ENCODE measurements at places on chromosomes 12 and 14. TPM values are rescaled to one million over a fixed set of nuclear protein-coding genes. Genes with fewer than 3 reads are reported as not detected.

BIN2 gene
- not detected for polyA plus RNA-seq

WNT1 gene
- not detected for polyA plus RNA-seq

DNA sequence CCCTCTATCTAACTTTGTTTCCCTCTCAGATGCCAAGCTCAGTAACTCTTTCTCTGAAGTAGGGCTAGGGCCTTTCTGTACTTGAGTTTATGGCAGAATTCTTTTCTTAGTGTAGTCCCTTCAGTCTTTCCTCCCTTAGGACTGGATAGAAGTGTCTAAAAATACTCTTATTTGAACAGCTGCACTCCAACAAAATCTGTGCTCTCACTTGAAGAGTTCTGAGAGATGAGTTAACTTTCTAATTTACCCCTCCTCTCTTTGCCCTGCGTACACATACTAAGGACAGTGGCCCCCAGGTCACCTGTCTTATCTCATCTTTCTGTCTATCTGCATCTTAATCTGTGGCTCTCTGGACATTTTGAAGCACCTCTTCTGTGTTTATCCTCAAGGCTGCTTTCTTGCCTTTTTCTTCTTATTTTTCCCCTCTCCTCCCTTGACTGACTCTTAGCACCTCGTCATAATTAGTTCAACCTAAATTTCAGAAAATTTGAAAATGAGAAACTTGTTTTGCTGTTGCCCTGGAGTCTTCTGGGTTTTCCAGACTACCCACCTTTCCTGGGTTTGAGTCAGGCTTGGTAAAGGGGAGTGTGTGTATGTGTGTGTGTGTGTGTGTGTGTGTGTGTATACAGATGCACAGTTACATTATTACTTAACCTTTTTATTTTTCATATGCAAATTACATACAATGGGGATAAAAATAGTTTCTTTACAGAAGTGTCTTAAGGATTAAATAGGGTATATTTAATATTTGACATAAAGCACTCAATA is 23.9 kb downstream of the NCKAP1L start:
- H3K27me3 ChIP-seq = peaks cover 27% of the 10 kb centered on the region
- no peaks in the 10 kb centered on the region for H3K36me3 ChIP-seq
- no peak overlapping the region for H3K27ac ChIP-seq
- H3K4me1 ChIP-seq = no peaks in the 10 kb centered on the region
- H3K4me3 ChIP-seq = no peak overlapping the region

DNA sequence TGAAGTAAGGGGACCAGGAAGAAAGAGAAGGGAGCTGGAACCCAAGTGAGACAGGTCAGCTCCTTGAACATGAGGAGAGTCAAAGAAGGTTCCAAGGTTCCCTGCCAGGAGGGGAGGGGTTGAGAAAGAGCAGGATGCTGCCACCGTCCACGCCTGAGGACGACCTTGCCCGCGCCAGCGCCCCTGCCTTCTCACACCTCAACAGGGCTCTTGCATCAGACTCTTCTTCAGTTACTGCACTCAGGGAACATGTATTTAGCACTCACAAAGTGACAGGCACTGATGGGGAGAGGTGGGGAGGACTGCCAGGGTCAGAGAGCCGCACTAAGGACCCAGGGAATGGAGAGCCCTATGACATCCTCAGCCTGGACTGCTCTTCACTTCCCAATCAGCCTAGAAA is 102.1 kb upstream of the NUDT4 start:
- H3K4me1 ChIP-seq = peaks cover 8% of the 10 kb centered on the region
- H3K27me3 ChIP-seq = no peaks in the 10 kb centered on the region
- H3K4me3 ChIP-seq = no peak overlapping the region
- no peak overlapping the region for H3K27ac ChIP-seq

DNA sequence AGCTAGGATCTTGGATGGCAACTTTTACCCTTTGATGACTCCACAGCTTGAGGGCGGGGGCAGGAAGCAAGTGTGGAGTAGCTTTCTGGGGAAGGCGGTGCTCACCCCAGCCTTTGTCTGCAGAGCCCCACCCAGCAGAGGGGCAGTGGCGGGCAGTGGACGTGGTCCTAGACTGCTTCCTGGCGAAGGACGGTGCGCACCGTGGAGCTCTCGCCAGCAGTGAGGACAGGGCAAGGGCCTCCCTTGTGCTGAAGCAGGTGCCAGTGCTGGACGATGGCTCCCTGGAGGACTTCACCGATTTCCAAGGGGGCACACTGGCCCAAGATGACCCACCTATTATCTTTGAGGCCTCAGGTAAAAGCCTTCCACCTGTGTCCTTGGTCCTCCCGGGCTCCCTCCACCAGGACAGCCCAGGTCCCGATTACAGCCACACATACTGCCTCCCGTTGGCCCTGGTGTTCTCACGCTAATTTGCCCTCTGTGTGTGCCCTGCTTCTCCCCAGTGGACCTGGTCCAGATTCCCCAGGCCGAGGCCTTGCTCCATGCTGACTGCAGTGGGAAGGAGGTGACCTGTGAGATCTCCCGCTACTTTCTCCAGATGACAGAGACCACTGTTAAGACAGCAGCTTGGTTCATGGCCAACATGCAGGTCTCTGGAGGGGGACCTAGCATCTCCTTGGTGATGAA is 1.2 kb downstream of the TAPBPL start:
- no peak for DNase-seq
- no peaks in the 10 kb centered on the region for H3K27me3 ChIP-seq
- no peak overlapping the region for H3K4me3 ChIP-seq
- H3K36me3 ChIP-seq = no peaks in the 10 kb centered on the region

KCNK13 gene
- polyA plus RNA-seq = 0.58 TPM

MIP gene
- polyA plus RNA-seq = not detected

DNA sequence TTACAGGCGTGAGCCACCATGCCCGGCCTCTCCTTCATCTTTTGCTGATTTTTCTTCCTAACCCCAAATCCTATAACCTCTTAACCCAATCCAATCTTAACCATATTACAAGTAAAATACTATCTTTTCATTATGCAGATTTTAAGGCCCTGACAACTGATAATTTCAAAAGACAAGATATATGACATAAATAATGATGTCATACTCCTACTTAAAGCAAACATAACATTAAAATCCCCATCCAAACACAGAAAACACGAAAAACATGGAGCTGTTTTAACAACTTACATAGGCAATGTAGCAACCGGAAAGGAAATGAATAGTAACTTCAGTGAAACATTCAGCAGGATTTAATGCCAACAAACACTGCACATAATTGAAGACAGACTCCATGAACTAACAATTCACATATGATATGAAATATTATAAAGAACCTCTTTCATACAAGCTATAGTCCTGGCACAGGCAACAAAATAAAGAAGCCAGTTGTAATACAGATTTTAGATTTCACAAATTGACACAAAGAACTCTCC is 21.5 kb downstream of the USP44 start:
- no peak for DNase-seq
- H3K4me1 ChIP-seq = no peaks in the 10 kb centered on the region
- no peak overlapping the region for H3K4me3 ChIP-seq
- no peaks in the 10 kb centered on the region for H3K36me3 ChIP-seq
- no peaks in the 10 kb centered on the region for H3K27me3 ChIP-seq
- H3K27ac ChIP-seq = no peak overlapping the region

GRCh38 chr14:99179946-99180345 is 92.1 kb downstream of the BCL11B start:
- no peak overlapping the region for H3K4me3 ChIP-seq
- no peak overlapping the region for H3K27ac ChIP-seq
- peaks cover 3% of the 10 kb centered on the region for H3K4me1 ChIP-seq

DNA sequence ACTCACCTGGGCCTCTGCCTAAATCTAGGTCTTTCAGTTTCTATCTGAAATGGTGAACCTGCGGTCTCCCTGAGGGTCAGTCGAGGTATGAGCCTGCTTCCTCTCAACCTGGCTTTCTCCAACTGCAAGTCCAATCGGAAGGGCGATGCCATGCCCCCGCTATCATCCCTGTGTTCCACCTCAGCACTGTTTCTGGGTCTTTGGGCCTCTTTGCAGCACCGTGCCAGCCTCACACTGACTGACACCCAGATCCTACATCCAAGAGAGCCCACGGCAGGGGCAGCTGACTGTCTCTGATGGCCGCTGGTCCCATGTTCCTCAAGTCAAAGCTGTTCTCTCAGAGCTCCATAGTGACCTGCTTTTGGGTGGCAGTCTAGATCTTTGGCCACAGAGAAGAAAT is 120.7 kb downstream of the PAPOLA start:
- H3K27ac ChIP-seq = no peak overlapping the region
- H3K4me1 ChIP-seq = no peaks in the 10 kb centered on the region
- DNase-seq = no peak
- H3K27me3 ChIP-seq = peaks cover 3% of the 10 kb centered on the region
- H3K4me3 ChIP-seq = no peak overlapping the region

ZNF385A gene
- polyA plus RNA-seq = 4.6 TPM

DNA sequence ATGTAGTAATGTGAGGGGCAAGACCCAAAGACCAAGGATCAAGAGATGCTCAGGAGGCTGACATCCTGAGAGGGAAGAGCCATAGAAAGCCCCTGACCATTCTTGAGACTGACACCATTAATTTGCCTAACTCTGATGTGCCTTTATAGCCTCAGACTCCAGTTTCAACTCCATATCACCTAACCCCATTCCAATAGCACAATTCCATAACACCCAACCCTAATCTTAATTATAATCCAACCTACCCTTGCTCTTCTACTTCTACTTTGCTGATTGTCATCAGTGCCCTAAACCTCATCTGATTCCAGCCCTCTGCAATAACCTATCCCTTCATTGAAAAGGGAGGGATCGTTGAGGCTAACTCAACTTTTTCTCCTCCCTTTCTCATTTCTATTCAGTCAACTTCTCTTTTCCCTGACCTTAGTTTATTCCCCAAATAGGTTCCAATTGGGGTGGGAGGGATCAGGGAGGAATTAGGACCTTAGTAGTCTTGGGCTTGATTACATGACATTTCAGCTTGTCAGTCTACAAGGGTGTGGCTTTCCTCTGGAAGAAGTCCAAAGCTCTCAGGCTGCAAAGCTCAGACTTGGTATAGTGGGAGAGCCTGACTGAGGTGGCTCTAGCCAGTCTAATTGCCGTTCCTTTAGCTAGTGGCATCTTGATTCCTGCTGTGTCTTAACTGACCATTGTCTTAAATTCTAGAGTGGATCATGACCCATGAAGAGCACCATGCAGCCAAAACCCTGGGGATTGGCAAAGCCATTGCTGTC is 3.1 kb downstream of the PFKM start:
- H3K4me1 ChIP-seq = peaks cover 3% of the 10 kb centered on the region
- H3K36me3 ChIP-seq = no peaks in the 10 kb centered on the region
- H3K27me3 ChIP-seq = no peaks in the 10 kb centered on the region
- H3K27ac ChIP-seq = no peak overlapping the region

GRCh38 chr14:50860478-50861086 is 11.3 kb upstream of the ABHD12B start:
- no peaks in the 10 kb centered on the region for H3K27me3 ChIP-seq
- peak; percentile 80 for DNase-seq
- no peaks in the 10 kb centered on the region for H3K4me1 ChIP-seq
- no peaks in the 10 kb centered on the region for H3K36me3 ChIP-seq
- H3K4me3 ChIP-seq = no peak overlapping the region

SDR9C7 gene
- not detected for polyA plus RNA-seq

C12orf42 gene
- polyA plus RNA-seq = not detected

- H3K4me1 ChIP-seq = no peaks in the 10 kb centered on the region
- H3K36me3 ChIP-seq = no peaks in the 10 kb centered on the region
- H3K27ac ChIP-seq = no peak overlapping the region
- H3K4me3 ChIP-seq = no peak overlapping the region
- H3K27me3 ChIP-seq = no peaks in the 10 kb centered on the region
Observed at GRCh38 chr14:71086567-71086966, 179.3 kb downstream of the PCNX1 start.

CLEC4E gene
- polyA plus RNA-seq = not detected

CCT2 gene
- polyA plus RNA-seq = 177 TPM

Measured in hepatocyte (in vitro differentiated cells).